Motor neuron (in vitro differentiated cells): ENCODE measurements at places on chromosomes 13 and 19. TPM values are rescaled to one million over a fixed set of nuclear protein-coding genes. Genes with fewer than 3 reads are reported as not detected.

Gene KLK12
- not detected in 2 replicates for total RNA-seq

Gene C1QTNF9
- 0.14 TPM in 1 of 2 replicates, not detected in the other for total RNA-seq

Gene CEP89
- 24.1 and 27.2 TPM in 2 replicates for total RNA-seq

Gene SLC6A16
- total RNA-seq, result 0.16 and 0.51 TPM in 2 replicates

Gene WDR87
- 0.23 and 0.70 TPM in 2 replicates for total RNA-seq

Gene ATP4A
- 0.11 and 0.44 TPM in 2 replicates for total RNA-seq

Gene ZBTB32
- total RNA-seq, result 29.2 and 34.3 TPM in 2 replicates

Gene POGLUT2
- 8.1 and 9.2 TPM in 2 replicates for total RNA-seq

Gene ZNF419
- total RNA-seq, result 13.6 and 14.4 TPM in 2 replicates

Gene CRLF1
- 18.3 and 18.7 TPM in 2 replicates for total RNA-seq

Gene NPHS1
- 0.85 and 0.97 TPM in 2 replicates for total RNA-seq

Gene CCNA1
- 2.8 and 3.1 TPM in 2 replicates for total RNA-seq

Gene ZSCAN4
- total RNA-seq, result 0.14 TPM in 1 of 2 replicates, not detected in the other

Gene C5AR1
- 0.29 and 0.77 TPM in 2 replicates for total RNA-seq

Gene KLK15
- 0.32 and 0.36 TPM in 2 replicates for total RNA-seq

Gene SF3A2
- total RNA-seq, result 54.4 and 59.7 TPM in 2 replicates

Gene FXYD3
- 1.6 and 1.9 TPM in 2 replicates for total RNA-seq

Gene TNFSF11
- total RNA-seq, result not detected in 2 replicates

Gene SLC17A7
- total RNA-seq, result 0.79 and 1.9 TPM in 2 replicates

Gene PSG6
- total RNA-seq, result 0.97 and 1.00 TPM in 2 replicates

Gene ZNF100
- 5.6 and 6.0 TPM in 2 replicates for total RNA-seq
